ENCODE measurements at places on chromosomes 12 and 14.

GRCh38 chr14:23115039-23115731, 3.9 kb downstream of the CEBPE start:
- no peak for DNase-seq

GRCh38 chr12:34390846-34391700, 368.8 kb downstream of the ALG10 start:
- DNase-seq: no peak

GRCh38 chr14:38073641-38074040, 134.1 kb upstream of the SSTR1 start:
- DNase-seq: no peak

DNA sequence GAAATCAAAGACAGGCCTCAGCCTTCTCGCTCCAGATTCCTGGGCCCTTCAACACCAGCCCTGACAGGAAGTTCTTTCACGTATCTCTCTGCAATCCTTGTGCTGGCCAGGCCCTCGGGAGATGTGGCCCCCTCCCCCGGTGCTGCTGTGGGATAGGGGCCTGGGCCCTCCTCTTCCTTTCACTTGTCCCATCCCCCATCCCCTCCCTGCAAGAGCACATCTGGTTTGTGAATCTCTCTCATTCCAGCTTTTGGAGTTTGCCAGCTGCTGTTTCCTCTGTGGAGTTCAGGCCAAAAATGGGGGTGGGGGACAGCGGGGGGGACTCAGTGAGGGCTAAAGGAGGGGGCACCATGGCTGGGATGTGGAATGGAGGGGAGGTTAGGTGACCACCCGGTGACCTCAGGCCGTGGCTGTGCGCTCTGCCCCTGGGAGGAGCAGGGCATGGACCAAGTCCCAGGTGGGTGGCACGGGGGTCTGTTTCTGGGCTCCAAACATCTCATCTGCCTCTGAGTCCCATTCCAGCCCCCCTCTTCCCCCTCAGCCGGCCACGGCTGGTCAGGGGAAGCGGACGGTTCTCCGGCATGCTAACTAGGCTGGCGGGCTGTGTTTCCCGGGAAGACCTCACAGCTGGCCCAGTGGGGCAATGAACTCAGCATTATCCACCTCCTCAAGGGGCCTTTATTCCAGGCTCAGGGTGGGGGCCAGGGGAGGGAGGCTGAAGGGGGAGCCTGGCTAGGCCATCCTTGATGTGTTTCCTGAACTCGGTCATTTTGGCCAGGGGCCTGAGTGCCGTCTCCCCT, 7.4 kb downstream of the LRP1 start:
- no peak for DNase-seq

DNA sequence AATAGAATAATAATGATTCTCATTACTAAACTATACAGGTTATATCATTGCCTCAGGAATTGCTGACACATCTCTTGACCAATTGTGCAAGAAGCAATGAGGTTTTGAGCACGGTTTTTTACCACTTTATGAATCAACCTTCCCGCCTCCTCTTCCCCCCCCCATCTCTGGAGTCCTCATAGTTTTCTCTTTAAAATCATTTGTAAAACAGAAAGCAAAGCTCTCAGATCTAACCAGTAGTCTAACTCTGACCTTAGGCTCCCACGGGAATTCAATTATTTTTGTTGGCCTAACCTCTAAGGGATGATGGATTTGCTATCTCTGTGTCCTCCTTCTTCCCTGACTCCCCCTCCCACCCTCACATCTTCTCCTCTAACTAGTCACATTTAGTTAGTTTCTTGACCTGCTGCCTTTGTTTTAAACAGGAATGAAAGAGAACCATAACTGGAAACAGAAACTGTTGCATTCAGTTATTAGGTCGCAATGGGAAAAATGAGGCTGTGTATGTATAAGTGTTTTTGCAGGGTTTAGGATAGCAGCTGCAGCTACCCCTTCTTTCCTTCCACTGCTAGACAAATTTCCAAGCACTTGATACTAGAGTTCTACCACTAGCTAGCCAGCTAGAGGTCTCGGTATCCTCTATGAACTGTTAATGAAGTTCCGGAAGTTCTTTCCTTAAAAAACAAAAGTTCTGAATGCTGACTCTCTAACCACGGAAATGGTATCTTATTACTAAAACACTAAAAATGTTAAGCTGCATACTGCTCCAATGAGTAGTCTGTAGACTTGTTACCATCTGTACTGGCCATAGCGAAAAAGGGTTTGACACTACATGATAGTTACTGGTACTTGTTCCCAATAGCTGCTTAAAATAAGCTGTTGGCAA, 65.4 kb downstream of the TAOK3 start:
- DNase-seq: no peak

GRCh38 chr12:88994971-88995370, 357.3 kb downstream of the DUSP6 start:
- no peak for DNase-seq

DNA sequence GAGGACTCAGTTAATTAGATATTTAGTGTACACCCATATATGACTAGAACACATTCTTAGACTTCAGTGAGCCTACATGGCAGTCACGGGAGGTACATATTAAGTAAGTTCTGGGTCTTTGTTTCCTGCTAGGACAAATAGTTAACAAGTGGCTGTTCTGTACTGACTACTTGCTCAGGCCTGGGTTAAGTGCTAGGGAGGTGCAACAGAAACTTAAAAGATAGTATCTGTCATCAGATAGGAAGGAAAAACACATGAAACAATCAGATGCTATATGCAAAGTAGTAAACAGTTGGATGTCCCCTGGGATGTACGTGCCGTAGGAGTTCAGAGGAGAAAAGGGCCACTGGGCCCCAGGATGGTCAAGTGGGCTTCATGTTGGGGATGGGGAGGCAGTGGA, 59.5 kb downstream of the SLC4A8 start:
- DNase-seq: no peak

GRCh38 chr14:56333359-56334292, 215.4 kb downstream of the PELI2 start:
- DNase-seq: no peak

GRCh38 chr12:19436931-19437330, 2.4 kb upstream of the AEBP2 start:
- no peak for DNase-seq

Data from stimulated activated CD4-positive, alpha-beta T cell treated with anti-CD3 and anti-CD28 coated beads, Interleukin-1b, Interleukin-23, amount 100 ng/mL, for 24 hours (primary cell).